ENCODE measurements at places on chromosomes 16 and 17.

DNA sequence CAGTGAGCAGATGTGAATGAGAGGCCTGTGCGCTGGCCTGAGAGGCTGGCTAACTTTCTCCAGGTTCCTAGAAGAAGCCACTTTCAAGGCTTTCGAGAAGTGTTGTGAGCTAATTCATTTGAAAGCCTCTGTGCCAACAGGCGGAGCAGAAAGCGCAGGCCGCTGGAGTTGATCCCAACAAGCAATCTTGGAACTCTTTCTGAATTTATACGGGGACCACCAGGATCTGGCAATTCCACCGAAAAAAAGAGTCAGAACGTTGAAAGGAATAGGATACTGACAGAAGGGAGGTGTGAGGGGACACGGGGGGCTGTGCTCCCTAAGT is 71.3 kb upstream of the METRNL start:
- DNase-seq, result no peak

- DNase-seq, result no peak
These were observed 19.4 kb downstream of the PLCG2 start for GRCh38 chr16:81798311-81799137.

GRCh38 chr17:55444471-55445441 is 23.1 kb upstream of the MMD start:
- peak; percentile 45 for DNase-seq

DNA sequence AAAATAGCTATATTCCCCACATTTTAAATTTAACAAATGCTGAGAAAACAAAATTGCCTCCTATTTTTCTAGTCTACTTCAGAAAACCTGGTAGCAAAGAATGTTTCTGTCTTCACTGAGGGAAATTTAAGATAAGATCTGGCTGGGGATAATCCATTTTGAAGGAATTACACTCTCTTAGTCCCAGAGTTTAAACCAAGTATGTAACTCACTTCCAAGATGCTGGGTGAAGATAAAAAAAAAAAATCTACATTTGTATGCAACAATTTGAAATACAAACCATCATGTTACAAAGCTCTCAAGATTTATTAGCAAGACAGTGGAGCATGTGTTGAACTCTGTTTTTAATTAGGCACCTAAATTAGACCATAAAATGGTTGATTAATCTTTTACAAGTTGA is 5.7 kb downstream of the HS3ST3B1 start:
- DNase-seq, result no peak

- no peak for DNase-seq
These were observed 92.0 kb upstream of the ASIC2 start for GRCh38 chr17:33385133-33385532.

DNA sequence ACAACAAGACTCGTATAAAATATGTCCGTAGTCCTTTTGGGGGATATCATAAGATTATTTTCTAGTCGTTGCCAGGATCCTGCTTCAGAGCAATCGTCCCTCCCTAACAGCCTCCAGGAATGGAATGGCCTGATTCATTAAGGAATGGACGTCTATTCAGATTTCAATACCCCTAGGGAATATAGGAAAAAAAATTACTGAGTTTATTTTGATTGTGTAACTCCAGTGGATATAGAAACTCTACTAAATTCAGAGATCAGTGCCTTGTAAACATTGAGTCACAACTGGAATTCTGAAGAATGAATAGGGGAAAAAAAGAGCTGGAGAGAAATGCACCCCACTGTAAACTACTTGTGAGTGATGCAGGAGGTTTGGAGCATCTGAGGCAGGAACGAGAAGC is 1171.5 kb upstream of the GOT2 start:
- DNase-seq, result no peak

- DNase-seq, result no peak
These were observed 26.8 kb upstream of the CIBAR2 start for GRCh38 chr16:85138825-85139627.

DNA sequence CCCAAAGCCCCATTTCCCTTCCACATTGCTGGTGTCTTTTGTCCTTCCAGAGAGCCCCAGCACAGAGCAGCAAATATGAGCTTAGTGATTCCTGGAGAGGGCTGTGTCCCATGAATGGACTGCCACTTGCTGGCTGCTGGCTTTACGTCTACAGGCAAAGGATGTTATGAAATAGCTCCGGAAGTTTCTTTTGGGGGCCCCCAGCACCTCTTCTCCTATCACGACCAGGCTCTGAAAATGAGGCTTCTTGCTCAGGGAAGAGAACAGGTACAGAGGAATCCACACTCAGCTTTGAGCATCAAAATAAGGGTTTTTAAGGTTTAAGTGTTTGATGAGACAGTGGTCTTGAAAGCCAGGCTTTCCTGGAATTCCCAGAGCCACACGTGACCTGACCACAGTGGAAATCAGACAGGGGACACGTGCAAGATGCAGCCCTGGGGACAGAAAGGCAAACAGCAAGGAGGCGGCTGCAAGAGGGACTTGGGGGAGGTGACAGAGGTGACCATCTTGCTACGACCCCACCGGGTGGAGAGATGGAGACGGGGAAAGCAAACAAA is 58.1 kb downstream of the ZDHHC7 start:
- no peak for DNase-seq

DNA sequence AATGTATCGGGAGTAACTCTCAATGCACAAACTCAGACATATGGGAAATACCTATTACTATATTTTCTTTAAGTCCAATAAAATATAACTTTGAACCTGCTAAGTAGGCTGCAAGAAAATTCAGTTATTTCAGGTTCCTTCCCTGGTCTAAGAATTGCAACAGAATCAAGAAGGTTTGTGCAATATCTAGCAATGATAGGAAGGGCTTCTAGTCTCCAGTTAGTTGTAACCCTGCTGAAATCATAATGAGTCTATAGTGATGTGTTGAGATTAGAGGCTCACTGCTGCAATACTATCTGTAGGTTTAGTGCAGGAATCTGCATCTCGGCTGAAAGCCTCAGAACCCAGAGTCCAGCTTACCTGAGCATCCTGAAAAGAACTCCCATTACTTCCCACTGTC is 110.5 kb downstream of the PMP22 start:
- DNase-seq, result no peak

DNA sequence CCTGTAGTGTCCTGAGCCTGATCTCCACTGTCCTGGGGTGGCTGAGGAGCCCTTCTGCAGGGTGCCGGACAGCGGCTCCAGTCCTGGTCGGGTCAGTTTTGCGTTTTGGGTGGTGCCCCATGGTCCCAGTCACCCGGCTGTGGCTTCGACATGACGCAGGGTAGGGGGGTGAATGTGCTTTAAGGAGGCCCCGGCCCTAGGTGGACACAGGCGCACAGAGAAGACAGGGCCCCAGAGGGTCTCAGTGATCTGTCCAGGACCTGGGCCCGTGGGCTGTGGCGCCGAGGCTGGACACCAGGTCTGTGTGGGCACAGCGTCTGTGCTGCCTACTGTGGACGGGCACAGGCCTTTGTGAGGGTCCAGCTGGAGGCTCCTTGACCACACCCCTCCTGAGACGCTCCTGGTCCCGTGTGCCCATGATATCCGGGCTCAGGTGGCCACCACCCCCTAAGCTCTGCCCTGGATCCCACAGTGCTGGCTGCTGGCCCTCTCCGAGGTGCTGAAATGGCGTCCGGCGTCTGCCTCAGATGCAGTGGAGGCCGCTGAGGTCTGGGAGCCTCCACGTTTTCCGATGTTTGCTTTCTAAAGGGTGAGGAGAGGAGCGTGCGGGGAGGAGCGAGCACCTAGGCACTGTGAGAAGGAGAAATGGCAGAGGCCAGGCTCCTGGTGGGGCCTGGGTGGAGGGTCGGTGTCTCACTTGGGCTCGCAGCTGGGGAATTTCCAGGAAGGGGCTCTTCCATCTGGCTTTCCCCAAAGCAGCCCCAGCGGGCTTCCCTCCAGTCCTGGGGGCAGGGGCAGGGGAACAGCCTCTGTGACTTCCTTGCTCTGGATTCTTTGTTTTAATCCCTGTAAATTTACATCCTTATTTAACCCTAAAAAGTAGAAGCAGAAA is 56.1 kb upstream of the ACSF3 start:
- no peak for DNase-seq

DNA sequence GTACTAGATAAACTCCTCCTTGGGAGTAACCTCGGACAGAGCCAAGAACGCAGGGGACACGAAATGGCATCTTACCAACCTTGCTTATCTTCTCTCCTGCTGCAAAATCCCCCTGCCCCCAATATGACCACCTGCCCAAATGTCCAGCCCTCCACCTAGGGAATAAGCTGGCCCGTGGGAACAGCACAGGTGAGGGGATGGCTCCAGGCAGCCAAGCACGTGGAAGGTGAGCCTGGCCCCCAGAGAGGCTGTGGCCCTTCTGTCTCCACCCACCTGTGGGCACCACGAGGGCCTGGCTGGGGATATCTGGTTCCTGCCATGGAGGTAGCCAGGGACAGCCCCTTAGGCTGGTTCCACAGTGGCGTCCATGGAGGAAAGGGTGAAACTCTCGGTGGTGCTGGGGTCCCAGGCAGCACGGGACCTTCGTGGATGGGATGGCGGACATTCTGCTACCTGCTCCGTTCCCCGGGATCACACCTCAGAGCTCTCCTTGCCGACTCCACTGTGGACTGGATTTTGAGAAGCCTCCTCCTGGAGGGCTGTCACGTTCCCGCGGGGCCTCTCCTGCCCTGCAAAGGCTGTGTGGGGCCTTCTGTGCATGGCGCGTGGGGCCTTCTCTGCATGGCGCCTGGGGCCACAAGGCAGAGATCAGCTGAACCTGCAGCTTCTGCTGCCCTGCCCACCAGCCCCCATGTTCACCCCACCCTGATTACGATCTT is 388.5 kb upstream of the TNRC6C start:
- no peak for DNase-seq

DNA sequence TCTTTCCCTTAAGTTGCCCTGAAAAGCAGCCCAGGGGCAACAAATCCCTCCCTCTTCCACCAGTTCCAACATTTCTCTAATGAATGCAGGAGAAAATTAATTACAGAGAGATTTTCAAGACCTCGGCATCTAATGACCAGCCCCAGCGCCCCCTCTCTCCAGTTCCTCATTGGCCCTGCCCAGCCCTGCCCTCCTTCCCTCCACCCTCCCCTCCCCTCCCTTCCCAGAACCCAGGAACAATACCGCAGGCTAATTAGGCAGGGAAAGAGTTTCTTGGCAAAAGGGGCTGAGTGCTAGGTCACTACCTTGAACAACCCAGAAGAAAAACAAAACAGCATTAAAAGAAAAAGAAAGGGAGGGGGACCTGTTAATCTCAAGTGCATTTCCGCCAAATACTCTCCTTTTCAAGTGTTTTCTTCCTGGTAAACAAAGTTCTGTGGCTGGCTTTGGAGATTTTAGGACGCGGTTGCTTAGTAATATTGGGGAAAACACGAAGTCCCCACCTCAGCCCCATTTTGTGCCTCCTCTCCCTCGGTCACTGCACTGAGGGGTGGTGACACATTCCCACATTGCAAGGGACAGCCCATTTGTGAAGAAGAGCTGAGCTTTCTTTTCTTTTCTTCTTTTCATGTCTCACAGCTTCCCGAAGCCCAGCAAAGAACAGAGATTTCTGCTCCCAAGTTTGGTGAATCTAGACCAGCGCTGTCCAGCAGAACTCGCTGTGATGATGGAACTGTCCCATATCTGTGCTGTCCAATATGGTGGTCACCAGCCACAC is 215.4 kb downstream of the SOX9 start:
- no peak for DNase-seq

- no peak for DNase-seq
These were observed 90.7 kb downstream of the MRM3 start for GRCh38 chr17:872855-873254.

- DNase-seq, result peak; percentile 86
These were observed 797 bp downstream of the PRCD start for GRCh38 chr17:76540381-76541300.

GRCh38 chr17:74951065-74951464 is 15.4 kb downstream of the OTOP3 start:
- DNase-seq, result no peak

DNA sequence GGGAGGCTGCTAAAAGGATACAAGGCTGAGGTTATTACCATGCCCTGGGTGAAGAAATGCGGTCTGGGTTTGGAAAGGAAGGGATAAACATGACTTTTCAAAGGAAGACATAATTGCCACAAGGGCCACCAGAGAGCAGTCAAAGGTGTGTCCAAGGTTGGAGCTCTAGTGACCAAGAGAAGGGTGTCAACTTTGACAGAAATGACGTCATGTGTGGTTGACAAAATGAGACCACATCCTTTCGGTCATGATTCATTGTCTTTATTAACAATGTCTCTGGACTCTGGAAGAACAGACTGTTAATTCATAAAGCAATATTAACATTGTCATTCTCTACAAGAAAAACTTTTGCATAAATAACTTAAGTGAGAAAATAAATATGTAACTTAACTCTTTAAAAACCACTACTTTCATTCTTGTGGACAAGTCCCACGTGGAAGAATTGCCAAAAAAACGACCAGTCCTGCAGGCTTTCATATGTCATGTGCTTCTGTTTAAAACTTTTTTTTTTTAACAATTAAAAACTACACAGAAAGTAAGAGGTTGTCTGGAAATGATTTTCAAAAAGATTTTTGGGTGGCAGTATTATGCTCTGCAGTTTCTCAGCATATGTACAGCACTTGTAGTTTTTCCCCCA is 5.0 kb downstream of the SOST start:
- DNase-seq, result no peak

DNA sequence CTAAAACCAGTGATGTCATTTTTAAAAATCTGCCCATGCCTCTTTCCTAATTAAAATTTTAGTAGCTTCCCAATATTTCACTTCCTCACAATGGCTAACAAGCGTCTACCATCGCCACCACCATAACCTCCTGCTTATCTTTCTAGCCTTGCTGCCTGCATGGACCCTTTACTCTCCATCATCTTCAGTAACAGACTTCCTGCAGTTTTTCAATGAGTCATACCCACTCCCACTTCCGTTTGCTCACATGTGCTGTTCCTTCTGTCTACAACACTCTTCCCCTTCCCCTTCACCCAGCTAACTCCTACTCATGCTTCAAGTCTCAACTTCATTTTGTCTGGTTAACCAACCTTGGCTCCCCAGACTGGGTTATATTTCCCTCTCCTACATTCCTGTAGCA is 12.8 kb upstream of the SKAP1 start:
- no peak for DNase-seq

- DNase-seq, result no peak
These were observed 64.3 kb downstream of the PGS1 start for GRCh38 chr17:78442648-78443218.

DNA sequence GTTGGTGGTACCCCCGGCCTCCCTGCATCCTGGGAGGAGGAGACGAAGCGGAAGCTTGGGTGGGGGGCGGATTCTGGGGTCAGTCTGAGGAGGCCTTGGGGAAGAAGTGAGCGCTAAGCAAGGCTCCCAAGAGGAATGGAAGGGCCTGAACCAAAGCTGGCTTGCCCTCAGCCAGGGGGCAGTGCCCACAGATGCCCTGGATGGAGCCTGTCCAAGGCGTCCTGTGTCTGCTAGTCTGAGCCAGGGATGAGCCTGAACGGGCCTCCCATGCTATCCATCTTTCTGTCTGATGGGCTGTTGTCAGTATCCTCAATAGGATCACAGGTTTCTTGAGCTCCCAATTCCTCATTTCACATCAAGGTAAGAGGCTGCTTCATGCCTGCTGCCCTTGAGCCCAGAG is 122.3 kb upstream of the LHX1 start:
- DNase-seq, result no peak

- DNase-seq, result no peak
These were observed 1259.0 kb upstream of the GOT2 start for GRCh38 chr16:59993101-59993500.
